Vagina (tissue), 2 donors: ENCODE measurements at places on chromosomes 16 and 17.

- DNase-seq = no peak
These were observed 5.3 kb upstream of the C16orf74 start for GRCh38 chr16:85755929-85756768.

GRCh38 chr17:64572682-64573154 lies 65.9 kb downstream of the CEP95 start:
- DNase-seq = no peak

DNA sequence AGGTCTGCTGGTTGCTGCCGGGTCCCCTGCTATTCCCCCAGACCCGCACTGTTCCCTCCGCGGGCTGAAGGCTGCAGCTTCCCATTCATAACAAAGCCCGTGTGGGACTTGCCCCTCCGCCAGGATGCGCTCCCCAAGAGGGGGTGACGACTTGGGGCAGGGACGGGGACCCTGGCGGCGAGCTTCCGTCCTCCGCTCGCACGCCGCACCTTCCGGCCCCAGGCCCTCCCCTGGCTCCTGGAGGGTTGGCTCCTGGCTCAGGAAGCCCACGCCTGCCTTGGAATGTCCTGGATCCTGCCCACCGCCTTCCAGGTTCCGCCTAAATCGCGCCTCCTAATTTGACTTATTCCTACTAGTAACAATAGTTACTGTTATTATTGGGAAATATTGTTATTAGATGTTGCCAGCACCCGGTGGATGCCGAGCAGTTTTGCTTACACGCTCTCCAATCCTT lies 1.1 kb upstream of the TFAP4 start:
- no peak for DNase-seq

GRCh38 chr16:24520983-24521382 lies 18.4 kb upstream of the RBBP6 start:
- no peak for DNase-seq

DNA sequence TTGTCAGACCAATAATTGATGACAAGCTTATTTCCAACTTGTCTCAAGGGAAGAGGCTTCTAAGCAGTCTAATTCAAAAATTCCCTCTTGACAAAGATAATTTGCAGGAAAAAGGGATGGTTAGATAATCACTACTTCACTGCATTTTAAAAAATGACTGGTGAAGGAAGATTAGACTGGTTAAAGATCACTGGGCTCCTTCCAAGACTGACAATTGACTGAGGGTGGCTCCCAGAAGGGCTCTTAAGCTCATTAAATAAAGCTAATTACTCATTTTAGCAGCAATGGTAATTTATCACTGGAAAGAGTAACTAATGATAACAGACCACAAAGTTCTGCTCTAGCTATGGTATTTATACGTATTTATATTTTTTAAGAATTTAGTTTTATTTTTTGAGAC lies 4.4 kb upstream of the HEATR3 start:
- no peak for DNase-seq

GRCh38 chr16:1182950-1183907 lies 30.3 kb downstream of the CACNA1H start:
- no peak for DNase-seq

DNA sequence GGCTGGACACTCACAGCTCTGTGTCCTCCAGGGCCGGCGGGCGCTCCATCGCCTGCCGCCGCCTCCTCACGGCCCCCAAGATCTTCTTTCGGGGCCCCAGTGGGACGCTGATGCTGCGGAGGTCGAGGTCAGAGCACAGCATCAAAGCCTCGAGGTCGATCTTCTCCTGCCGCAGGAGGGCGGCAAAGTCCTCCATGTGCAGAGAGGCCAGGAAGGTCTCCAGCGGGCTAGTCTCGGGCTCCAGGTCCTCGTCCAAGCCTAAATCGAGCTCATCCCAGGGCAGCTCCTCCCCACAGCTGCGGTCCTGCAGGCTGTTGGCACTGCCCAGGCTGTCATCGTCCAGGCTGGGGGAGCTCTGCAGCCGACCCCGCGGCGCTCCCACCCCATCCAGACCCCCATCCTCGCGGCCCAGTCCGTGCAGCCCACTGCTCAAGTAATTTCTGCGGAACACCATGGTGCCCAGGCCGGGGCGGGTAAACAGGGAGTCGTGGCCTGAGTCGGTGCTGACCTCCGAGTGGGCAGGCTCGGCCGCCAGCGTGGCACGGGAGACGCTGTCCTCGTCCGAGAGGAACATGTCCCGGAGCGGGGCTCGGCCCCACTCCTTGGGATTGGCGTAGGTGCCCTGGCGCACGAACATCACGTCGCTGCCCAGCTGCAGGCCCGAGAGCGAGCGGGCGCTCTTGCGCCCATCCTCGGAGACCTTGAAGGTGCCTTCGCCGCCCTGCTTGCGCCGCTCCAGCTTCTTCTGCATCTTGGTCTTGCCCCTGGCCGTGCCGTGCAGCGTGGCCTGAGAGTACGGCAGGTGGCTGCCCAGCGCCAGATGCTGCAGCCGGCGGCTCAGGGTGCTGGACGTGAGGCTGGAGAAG lies 3.4 kb downstream of the USH1G start:
- DNase-seq = no peak

DNA sequence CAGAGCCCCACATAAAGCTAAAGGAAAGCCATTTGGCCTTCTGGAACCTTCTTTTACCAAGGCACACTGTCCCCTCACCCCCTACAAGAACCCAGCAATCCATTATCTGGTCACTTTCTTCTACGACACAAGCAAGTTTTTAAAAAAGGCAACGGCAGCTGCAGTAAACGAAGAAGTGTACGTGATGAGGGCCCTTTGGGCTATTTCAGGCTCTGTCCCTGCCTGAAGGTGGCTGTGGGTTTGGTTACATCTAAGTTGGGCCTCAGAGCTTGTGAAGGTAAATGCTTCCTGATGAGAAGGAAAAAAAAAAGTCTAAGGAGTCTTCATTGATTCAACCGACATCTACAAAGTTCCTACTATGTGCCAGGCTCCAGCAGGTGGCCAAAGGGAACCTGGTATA lies 35.4 kb downstream of the XYLT1 start:
- no peak for DNase-seq

GRCh38 chr17:62892061-62892675 lies 73.9 kb upstream of the TANC2 start:
- DNase-seq = no peak

GRCh38 chr16:20049831-20050230 lies 23.9 kb downstream of the GPR139 start:
- no peak for DNase-seq

DNA sequence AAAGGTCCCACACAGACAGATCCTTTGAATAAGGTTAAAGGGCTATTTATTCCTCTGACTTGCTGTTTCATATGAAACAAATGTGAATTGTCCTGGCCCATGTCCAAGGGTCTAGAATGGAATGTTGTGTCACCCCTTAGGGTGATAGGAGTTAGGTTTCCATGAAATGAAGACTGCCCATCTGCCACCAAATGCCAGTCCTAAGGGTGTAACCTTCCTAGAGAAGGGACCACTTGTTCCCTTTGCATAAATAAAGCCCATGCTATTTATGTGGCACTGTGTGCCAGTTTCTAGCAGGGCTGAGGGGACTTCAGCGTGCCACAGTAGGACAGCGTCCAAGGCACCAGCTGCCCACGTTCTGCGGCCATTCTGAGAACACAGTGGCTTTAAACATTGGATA lies 171.3 kb downstream of the ABCA8 start:
- no peak for DNase-seq

DNA sequence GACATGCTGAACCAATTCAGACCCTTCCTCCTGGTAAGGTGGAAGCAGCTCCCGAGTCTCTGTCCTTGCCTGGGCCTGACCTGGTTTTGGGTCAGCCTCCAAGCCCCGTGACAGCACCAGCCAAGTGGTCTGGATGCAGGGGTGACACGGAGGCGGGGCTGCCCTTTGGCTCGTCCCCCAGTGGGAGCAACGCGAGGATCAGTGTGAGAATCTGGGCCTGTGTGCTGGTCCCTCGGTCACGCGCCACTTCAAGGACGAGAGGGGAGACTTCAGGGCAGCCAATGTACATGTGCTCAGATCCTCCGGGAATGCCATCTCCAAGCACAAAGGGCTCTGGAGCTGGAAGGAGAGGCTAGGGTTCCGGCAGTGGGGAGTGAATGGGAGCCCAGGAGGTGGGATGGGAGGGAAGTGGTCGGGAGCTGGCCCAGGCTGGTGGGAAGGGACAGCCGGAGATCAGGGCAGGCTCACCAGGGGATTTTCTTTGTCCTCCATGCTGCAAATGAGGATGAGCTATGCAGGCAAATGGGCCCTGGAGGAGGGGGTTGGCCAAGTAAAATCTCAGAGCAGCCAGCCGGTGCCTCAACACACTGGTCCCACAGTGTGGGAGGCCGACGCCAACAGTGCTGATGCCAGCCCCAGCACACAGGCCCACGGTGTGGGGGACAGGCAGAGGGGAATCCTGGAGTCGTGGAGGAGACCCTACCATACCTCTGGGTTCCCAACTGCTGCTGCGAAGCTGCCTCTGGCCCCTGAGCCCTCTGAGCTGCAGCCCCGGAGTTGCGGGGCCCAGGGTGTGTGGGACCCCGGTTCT lies 4.2 kb upstream of the NDRG4 start:
- DNase-seq = no peak

GRCh38 chr17:64500487-64500859 lies 3.6 kb upstream of the POLG2 start:
- DNase-seq = no peak

- DNase-seq = no peak
These were observed 3.8 kb upstream of the TMEM100 start for GRCh38 chr17:55726440-55726839.

DNA sequence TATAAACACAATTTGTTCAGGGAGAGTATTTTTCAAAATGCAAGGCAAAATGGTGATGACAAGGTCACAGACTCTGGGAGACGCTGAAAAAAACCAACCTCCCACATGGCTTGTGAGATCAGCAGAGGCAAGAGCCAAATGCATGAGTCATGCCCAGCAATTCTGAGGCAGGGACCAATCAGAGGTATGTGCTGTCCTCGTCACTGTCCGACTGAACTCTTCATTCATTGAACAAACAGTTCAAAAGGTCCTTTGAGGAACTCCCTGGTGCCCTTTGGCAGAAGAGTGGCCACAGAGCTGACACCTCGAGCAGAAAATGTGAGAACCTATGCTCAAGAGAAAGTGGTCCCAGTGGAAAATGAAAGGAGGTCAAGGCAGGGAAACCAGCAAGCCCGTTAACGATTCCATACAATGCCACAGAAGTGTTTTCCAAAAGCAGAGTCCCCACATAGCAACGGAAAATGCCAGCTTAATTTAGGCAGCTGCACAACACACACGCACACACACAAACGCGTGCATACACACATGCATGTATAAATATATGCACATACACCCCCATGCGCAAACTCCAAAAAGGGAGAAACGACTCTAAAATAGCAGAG lies 50.9 kb downstream of the CDH11 start:
- DNase-seq = no peak

DNA sequence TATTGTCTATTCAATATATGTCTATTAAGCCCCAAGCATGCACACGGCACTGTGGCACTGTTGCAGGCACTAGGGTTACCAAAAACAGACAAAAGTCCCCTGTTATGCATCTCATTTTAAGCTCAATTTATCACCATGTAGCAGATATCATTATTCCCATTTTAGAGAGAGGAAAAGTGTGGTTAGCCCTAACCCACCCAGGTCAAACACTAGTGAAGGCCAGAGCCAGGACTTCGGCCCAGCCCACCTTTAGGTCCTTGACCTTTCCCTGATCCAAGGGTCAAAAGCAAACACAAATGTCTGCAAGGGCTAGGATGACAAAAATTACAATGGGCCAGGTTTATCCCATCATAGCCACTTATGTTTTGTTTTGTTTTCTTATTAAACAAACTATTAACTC lies 130.3 kb upstream of the NUDT7 start:
- no peak for DNase-seq

DNA sequence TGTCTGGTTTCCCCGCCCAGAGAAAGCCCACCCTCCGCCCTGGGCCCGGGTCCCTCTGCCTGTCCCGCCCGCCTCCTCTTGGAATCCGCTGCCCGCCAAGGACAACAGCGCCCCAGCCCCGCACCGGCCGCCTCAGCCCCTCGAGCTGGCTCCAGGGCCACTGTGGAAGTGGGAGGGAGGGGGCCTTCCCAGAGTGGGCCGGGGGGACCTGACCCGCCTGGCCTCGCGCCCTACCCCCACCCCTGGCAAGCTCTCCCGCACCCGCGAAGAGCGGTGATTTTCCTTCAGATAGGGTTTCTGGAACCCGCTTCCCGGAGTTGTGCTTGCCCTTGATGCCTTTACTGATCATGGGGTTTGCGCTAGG lies 2.3 kb upstream of the CBX8 start:
- no peak for DNase-seq

DNA sequence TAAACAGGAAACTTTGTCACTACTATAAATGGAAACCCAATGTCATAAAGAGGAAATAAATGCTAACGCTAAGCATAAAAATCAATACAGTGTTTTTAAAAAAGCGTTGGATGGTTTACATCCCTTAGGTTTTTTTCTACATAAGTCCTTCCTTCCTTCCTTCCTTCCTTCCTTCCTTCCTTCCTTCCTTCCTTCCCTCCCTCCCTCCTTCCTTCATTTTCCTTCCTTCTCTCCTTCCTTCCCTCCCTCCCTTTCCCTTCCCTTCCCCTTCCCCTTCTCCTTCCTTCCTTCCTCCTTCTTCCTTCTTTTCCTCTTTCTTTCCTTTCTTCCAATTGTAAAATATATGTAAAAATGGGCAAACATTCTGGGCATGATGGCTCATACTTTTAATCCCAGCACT lies 108.3 kb downstream of the HAPSTR1 start:
- DNase-seq = no peak

GRCh38 chr16:56673921-56674320 lies 4.3 kb downstream of the MT1H start:
- DNase-seq = no peak

DNA sequence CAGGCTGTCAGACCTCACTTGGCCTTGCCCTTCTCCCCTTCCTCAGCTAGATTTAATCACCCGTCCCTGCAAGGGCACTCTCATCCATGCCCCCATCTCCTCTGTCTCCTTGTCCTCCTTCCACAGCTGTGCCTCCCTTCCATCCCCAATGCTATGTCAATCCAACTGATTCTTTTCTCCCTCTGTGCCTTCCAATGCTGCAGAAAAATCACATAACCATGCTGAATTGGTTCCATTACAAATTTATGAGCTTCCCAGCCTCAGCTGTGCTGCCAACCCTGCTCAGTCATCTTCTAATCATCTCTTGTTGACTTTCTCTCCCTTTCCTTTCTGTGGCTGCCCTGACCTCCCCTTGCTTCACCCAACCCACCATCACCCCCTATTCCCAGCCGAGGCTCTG lies 56.3 kb upstream of the PIRT start:
- no peak for DNase-seq
